ENCODE measurements at places on chromosomes 5 and 9.

DNA sequence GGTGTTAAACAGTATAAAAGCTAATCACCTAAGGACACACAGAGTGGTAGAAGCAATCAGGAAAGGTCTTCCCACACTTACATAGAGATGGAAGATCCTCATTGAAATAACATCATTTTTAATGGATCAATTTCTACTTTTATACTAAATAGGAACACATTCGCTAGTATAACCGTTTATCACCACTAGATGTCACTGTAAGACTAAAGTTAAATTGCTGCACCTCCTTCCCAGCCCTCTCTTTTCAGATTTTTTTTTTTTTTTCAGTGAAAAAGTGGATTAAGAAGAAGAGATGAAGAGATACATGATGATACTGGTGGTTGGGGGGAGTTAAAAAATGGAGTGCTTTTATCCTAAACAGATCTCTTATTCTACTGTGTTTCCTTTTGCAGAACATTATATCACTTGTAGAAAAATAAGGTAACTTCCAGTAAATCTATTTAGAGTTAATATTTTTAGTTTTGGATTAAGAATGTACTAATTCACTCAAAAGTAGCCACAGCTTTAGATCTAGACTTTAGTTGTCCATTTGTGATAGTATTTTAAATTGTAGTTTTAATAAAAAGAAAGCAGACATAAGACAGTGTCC is 116.9 kb upstream of the ARRDC3 start:
- DNase-seq, result peak; percentile 48

DNA sequence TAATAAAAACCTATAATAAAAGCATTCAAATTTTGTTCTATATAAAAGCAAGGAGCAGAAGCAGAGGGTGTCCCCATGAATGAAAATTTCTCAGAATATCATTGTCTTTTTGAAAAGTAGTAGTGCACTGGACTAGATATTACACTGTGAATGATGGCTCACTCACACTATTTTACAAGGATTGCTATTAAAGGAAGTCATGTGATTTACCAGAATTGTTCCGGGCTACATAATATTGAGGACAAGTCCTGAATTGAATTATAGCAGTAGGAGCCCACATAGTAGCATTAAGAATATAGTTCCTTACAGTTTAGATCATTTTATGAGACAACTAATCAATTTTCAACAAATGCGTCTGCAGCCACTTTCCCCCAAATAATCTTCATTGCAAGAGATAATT is 7.7 kb upstream of the TLE4 start:
- no peak for DNase-seq

- no peak for DNase-seq
These were observed 80.4 kb downstream of the KDM4C start for GRCh38 chr9:6838158-6838557.

- no peak for DNase-seq
These were observed 44.4 kb upstream of the GPR21 start for GRCh38 chr9:122988920-122989621.

DNA sequence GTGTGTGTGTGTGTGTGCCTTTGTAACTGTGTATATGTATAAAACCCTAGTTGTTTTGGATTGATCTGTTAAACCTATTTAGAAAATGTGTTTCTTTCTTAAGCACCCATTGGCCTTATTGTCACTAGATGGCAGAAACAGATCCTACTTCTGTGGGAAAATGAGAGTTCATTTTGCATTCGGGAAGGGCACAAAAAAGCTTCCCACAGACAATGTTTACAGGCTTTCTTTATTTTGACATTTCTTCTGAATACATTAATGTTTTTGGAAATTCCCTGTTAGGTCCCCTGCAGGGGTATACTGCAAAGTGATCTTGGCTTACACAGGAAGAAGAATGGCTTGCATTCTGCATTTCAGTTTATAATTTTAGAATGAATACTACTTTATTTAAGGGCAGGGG is 481.8 kb upstream of the ARRDC3 start:
- no peak for DNase-seq

DNA sequence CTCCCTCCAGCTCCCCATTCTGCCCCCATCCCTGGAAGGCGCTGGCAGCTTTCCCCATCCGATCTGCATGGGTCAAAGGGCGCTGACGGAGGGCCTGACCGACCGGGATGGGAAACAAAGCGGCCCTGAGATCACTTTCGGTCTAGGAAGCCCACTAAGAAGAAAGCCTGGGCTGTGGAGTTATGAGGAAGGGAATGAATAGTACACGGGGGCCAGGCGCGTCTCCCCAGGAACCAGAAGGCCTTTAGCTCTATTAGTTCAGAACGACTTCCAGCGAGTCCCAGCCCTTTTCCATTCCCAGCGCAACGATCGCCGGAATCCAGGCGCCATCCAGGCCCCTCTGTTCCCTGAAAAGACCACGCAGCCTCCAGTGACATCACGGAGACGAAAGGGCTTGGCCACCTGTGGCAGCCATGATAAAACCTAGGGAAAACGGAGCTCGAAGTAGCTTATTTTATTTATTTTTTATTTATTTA is 70.1 kb upstream of the CCDC180 start:
- no peak for DNase-seq

DNA sequence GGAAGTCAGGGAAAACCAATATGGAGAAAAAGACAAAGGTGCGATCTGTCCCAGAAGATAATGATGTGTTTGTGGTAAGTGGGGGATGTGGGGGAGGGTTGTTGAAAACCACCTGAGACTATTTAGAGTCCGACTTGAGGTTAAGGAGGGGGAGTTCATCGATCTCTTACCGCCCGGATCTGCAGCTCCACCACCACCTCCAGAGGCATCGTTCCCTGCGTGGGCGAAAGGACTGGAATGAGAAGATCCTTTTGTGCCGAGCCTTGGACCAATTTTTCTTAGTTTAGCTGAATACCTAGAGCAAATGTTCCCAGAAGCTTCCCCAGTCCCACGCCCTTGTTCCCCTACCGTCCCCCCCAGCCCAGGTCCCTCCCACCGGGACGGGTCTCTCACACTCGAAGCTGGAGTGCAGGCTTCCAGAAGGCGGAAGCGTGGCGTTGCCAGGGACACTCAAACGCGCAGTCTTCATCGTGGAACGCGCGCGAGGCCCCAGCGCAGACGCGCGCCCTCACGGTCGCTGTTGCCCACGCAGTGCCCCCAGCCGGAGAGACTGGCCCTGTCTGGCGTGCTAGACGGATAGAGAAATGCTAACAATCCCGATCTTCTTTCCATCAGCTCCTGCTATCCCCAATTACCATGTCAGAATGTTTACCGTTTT is at the start of gene SPATA6L:
SPATA6L (minus strand) TSS at position 439 of the 658 bp plus-strand sequence; CDS start at position 209, 230 bp downstream.
- peak; percentile 41 for DNase-seq

GRCh38 chr5:109836280-109836679 is 146.6 kb downstream of the MAN2A1 start:
- no peak for DNase-seq

- DNase-seq, result no peak
These were observed 117.4 kb downstream of the SLIT3 start for GRCh38 chr5:169183576-169183975.

- no peak for DNase-seq
These were observed 119.4 kb upstream of the ACO1 start for GRCh38 chr9:32265037-32265436.

DNA sequence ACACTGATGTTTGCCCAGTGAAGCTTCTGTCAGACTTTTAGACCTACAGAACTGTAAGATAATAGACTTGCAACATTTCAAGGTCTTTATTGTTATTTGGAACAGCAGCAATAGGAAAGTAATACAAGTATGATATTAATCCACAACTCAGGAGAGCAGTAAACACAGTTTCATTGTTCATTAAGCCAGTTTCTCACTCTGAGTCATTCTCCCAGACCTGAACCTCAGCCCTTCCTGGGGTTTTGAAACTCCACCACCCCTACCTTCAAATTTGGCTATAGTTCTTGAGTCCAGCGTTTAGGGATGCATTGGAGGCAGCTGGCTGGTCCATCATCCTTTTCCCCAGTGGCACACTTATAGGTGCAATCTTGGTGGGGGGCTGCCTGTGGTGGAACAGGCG is 203.2 kb downstream of the RAB3C start:
- no peak for DNase-seq

DNA sequence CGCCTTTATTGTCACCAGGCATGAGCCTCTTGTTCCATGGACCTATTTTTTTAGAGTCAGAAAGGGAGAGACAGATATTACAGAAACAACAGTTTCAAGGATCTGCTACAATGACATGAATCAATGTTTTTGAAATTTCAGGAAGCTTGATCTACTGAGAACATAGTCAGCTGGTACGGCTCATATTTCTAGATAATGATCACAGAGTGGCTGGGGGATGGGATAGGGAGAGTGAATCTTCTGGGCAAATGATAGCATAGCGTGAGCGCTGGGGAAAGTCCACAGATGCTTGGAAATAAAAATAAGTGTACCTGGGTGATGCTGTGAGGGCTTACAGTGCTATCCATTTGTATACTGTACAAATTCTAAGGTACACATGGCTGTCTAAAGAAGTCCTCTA is 340.4 kb downstream of the EBF1 start:
- DNase-seq, result no peak

DNA sequence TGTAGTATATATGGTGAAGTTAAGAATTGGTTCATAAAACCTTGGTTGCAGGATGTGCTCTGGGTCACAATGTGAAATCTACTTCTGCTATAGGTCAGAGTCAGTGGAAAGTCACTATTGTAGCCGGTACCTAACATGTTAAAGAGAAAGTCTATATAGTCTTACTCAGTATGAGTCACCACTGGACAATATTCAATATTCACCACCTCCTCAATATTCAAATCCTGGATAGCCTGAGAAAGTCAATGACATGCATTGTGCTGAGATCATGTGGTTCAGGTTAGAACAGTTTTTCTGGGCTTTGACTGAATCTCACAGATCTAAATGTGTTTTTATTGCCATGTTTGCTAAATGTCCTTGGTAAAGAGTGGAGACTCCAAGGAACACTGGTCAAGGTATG is 108.8 kb downstream of the HMHB1 start:
- DNase-seq, result no peak

DNA sequence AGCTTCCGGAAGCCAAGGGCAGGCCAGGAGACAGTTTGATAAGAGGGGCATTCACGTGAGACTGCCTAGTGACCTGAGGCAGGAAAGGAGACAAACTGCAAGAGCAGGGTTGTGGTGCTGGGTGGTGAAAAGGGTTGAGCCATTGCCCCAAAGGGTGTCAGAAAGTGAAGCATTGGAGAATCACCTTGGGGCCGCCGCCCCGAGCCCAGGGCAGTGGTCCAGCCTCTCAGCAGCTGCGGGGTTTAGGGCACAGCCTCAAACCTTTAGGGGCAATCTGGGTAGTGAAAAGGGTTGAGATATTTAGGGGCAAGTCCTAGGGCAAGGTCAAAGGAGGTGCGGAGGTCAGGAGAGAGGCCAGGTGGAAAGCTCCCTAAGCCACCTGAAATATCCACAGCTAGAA is 10.4 kb upstream of the ANKRD33B start:
- no peak for DNase-seq

- no peak for DNase-seq
These were observed 58.7 kb upstream of the RNU6ATAC start for GRCh38 chr9:134223091-134223490.

DNA sequence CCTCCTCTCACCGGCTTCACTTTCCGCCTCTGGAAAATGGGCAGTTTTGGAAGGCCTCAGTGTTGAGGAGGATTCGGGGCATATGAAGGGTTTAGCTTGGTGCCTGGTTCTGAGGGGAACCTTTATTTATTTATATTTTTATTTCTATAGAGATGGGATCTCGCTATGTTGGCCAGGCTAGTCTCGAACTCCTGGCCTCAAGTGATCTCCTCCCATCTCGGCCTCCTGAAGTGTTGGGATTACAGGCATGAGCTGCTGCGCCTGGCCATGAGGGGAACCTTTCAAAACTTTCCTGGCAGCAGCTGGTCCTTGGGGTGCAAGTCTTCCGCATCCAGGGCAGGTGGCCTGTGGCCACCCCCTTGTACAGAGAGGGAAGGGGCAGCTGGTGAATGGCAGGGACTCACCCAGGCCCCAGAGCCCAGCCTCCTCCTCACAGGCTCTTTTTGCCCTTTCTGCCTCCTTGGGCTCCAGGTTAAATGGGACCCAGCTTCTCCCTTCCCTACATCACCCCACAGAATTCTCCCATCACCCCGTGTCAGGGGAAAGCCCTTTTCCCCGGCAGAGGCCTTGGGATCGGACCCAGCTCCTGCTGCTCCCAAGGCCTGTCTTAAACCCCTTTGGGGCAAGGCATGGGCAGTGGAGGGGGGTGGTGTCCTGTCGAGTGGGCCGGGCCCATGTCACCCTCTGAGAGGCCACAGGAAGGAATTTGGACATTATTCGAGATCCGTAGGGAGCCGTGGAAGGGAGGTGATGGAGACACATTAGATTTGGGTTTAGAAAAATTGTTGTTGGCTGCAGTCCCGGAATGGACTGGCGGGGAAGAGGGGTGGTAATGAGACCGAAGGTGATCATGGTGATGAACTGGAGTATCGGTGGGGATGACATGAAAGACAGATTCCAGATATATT is 5.9 kb downstream of the NCS1 start:
- DNase-seq, result no peak

- DNase-seq, result no peak
These were observed 113.9 kb downstream of the WNK2 start for GRCh38 chr9:93297659-93298497.

GRCh38 chr9:36867241-36867640 is 166.8 kb downstream of the PAX5 start:
- DNase-seq, result no peak

DNA sequence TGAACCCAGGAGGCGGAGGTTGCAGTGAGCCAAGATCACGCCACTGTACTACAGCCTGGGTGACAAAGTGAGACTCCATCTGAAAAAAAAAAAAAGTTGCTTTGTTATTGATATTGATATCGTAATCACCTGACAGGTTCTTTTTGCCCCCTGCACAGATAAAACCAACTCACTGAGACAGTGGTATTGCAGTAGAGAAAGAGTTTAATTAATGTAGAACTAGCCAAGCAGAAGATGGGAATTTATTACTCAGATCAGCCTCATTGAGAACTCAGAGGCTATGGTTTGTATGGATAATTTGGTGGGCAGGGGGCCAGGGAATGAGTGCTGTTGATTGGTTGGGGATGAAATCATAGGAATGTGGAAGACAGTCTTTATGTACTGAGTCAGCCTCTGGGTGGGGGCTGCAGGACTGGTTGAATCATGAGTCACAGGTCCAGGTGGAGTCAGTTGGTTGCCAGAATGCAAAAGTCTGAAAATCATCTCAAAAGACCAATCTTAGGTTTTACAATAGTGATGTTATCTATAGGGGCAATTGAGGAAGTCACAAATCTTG is 35.8 kb upstream of the MEGF10 start:
- no peak for DNase-seq

DNA sequence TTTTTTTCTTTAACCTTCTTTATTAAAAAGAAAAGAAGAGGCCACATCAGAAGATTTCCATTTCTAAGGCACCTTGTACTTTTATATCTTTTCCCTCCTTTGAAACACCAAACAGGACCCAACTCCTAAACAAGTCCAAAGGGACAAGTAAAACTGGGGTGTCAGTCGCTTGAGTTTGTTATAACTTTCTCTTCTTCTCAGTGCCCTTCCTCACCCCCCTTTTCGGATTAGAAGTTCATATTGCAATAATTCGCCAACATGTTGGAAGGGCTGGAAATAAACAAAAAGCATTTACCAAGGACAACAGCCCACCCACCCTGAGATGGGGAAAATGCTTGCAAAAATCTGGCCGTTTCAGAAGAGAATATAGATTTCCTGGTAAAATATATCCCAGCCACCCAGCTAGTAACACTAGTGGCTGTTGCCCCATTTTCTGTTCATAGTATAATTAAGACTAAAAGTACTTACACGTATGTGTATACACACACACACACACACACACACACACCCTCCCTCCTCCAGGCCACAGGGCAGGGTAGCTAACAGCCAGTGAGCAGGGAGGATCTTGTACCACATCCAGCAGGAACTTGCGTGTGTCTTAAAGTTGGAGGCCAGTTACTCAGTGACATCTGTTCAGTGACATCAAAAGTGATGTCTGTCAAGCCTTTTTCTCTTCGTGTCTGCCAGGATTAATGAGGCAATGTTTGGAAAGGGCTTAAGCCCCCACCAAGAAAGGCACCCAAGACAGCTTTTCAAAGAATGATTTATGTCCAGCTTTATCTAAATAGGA is 149.1 kb upstream of the KLF4 start:
- peak; percentile 19 for DNase-seq

Data from CD4-positive, alpha-beta T cell treated with Interleukin-10 for 1 hour (primary cell).